SJSA1 (cell line): ENCODE measurements at places on chromosomes 2 and 18. TPM values are rescaled to one million over a fixed set of nuclear protein-coding genes. Genes with fewer than 3 reads are reported as not detected.
A peak's percentile ranks its signal among the peaks of the same experiment; 100 is the strongest.

The RGPD3 gene
- total RNA-seq = 0.03 and 0.39 TPM in 2 replicates

The DYNAP gene
- total RNA-seq = not detected in 2 replicates

The WDFY1 gene
- total RNA-seq = 126 and 145 TPM in 2 replicates

The CIAO1 gene
- 86.9 and 88.2 TPM in 2 replicates for total RNA-seq

The DCDC2C gene
- total RNA-seq = not detected in 2 replicates

The TANC1 gene
- total RNA-seq = 11.6 and 26.5 TPM in 2 replicates

The SPDYA gene
- total RNA-seq = 0.24 and 0.28 TPM in 2 replicates

The UGT1A10 gene
- total RNA-seq = not detected in 2 replicates

The MPPE1 gene
- 30.5 and 36.4 TPM in 2 replicates for total RNA-seq

The CRYGD gene
- total RNA-seq = not detected in 2 replicates

DNA sequence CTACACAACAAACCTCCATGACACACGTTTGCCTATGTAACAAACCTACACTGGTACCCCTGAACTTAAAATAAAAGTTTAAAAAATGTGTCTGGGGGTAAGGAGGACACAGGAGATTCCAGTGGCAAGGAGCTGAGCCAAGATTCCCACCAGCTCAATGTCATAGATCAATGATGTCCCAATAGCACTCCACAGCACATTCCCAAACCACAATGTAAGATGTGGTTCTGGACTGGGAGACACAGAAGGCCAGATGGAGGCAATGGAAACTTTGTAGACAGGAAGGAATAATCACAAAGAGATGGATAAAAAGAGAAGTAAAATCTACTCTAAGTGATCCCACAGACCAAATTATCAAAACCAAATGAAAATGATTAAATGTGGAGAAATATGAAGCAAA, 312.4 kb upstream of the SOX11 start:
- H3K4me3 ChIP-seq = no peak overlapping the region
- H3K27ac ChIP-seq = no peak overlapping the region
- H3K36me3 ChIP-seq = no peaks in the 10 kb centered on the region
- no peaks in the 10 kb centered on the region for H3K4me1 ChIP-seq
- DNase-seq = no peak
- H3K27me3 ChIP-seq = no peaks in the 10 kb centered on the region

- H3K27ac ChIP-seq = peak overlapping the region; percentile 72
- no peak for DNase-seq
- H3K36me3 ChIP-seq = no peaks in the 10 kb centered on the region
- no peak overlapping the region for H3K4me3 ChIP-seq
Measured at GRCh38 chr2:12119841-12120240, 373.4 kb downstream of the LPIN1 start.

DNA sequence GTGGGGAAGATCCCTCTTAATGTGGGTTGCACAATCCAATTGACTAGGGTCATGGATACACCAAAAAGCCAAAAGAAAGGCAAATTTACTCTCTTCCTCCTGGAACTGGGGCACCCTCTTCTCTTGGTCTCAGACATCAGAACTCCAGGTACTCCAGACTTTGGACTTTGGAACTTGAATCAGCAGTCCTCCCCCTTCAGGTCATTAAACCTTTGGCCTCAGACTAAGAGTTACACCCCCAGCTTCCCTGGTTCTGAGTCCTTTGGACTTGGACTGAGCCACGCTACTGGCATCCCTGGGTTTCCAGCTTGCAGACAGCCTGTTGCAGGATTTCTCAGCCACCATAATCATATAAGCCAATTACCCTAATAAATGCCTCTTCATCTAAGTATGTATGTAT, 50.8 kb upstream of the KIF5C start:
- no peaks in the 10 kb centered on the region for H3K27me3 ChIP-seq
- no peak overlapping the region for H3K27ac ChIP-seq
- no peaks in the 10 kb centered on the region for H3K4me1 ChIP-seq
- DNase-seq = no peak

GRCh38 chr2:221807706-221808105, 235.6 kb upstream of the EPHA4 start:
- no peaks in the 10 kb centered on the region for H3K36me3 ChIP-seq
- no peaks in the 10 kb centered on the region for H3K4me1 ChIP-seq
- no peak overlapping the region for H3K27ac ChIP-seq
- no peak for DNase-seq

DNA sequence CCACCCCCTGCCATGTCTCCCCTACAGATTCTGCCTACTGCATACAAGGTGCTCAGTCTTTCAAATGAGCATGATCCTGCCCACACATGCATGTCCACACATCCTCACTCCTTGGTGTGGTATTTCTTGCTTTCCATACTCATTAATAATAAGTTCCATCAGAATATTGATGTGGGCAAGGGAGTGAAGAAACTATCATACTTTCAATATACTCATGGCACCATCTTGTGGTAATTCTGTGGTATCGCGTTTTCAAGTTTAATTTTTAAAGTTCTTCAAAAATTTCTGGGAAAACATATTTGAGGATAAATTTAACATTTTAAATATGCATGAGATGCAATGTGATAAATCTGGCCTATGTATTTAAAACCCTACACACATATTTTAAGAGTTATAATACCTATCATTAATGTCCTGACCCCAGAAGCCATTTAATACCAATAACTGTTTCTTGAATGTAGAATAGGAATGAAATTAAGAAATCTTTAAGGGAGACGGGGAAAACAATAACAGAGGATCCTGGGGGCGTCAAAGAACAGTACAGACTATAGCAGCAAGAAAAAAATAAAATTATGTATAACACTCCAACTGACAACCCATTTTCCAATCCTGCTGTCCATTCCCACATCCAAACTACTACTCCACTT, 110.1 kb downstream of the ZNF385B start:
- no peak for DNase-seq
- H3K4me1 ChIP-seq = no peaks in the 10 kb centered on the region
- no peak overlapping the region for H3K4me3 ChIP-seq
- H3K27me3 ChIP-seq = no peaks in the 10 kb centered on the region

DNA sequence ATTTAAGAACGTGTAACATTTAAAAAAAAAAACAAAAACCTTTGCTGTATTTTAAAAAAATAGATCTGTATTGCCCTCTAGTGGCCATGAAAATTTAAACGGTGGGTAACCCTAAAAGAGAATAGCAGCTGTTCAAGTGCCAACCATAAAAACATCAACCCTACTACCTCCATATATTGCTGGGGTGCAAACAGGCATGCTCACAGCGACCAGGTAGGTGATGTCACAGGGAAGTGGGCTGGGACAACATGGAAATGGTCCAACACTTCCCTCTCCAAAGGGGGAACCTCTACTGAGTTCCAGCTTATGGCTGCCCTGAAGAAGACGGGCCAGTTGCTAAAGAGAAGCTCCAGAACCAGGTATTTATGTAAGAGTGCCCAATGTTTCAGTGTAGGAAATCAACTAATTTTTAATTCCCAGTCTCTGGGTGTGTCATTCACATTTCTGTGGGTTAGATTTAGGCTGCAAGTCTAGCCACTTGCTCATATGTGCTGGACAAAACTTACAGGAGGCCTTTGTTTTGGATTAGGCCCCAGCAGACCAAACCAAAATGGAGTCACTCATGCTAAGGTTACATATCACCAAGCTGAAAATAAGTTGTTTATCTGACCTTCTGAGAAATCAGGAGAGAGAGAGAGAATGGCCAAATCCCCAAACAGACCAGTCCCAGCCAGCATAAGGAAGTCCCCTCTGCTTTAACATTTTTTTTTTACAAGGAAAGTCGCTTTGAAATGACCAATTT, 54.5 kb downstream of the SKA1 start:
- H3K4me3 ChIP-seq = no peak overlapping the region
- H3K27me3 ChIP-seq = peaks cover 8% of the 10 kb centered on the region; the same call in 1 of the 2 replicates
- no peaks in the 10 kb centered on the region for H3K4me1 ChIP-seq
- no peak overlapping the region for H3K27ac ChIP-seq

DNA sequence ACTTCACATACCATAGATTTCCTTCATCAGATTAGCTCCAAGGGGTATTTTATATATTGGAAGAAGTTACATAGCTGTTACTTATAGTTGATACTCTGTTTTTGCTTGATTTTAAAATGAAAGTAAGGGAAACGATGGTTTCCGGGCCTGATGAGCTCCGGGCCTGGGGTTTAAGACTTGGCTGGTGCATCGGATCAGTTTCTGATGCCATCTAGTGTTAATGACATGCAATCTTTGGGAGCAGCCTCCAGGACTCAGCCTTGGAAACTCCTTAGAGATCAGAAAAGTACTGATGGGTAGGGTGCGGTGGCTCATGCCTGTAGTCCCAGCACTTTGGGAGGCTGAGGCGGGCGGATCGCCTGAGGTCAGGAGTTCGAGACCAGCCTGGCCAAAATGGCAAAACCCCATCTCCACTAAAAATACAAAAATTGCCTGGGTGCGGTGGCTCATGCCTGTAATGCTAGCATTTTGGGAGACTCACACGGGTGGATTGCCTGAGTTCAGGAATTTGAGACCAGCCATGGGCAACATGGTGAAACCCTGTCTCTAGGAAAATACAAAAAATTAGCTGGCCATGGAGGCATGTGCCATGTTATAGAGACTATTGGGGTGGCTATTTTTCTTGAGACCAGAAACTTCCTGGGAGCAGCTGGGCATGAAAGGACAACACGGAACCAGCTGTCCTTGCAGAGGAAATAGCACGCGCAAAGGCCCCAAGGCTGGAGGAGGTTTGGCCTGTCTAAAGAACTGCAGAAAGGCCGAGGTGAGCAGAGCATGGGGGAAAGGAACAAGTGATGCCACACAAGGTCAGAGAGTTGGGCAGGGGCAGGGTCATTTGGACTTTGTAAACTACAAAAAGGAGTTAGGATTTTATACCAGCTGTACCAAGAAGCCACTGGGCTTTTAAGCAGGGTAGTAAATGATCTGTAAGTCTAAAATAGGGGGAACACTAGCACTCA, 46.9 kb upstream of the CNOT11 start:
- H3K27ac ChIP-seq = peak overlapping the region; percentile 36
- peaks cover 34% of the 10 kb centered on the region for H3K4me1 ChIP-seq
- no peaks in the 10 kb centered on the region for H3K36me3 ChIP-seq
- DNase-seq = peak; percentile 55
- no peaks in the 10 kb centered on the region for H3K27me3 ChIP-seq

DNA sequence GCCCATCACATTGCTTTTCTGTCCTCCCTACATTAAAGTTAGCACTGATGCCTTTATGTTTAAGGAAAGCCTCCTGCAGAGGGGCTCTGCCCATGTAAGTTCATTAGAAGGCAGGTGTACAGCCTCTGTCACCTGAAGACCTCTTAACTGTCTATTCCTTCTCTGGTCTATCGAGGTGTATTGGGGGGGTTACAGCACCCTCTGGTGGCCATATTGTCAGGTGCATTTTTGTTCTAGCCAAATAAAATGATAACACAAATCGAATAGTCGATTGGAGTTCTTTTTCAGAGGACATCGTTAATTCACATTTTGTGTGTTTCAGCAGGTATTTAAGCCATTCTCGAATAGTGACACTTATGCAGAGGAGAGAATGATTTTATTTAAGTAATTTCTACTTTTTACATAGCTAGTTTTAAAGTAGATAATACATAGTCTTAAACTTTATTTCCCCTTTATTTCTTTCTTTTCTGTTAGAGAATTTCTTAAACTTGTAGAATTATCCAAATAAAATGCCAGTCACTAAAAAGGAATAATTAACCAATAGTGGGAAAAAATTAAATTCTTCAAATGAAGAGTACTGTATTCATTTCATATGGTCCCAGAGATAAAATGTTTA, 136.8 kb downstream of the NEDD4L start:
- H3K4me3 ChIP-seq = no peak overlapping the region
- peak; percentile 51 for DNase-seq
- no peak overlapping the region for H3K27ac ChIP-seq
- H3K27me3 ChIP-seq = no peaks in the 10 kb centered on the region
- H3K4me1 ChIP-seq = peaks cover 45% of the 10 kb centered on the region

DNA sequence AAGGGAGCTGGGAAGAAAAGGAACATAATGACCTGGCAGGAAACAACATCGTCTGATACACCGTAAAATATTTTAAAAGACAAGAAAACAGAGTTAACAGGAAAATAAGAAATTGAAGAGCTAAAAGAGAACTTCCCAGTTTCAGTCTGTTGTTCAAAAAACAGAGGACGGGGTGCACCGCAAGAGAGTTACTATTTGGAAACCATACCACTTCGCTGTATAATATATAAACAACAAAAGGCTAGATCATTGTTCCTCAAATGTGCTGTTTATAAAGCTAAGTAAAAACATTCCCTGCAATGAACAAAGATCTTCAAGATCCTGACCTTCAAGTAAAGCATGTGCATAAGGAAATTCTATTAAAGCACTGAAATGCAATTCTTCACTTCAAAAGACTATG, 2.1 kb downstream of the PPP3R1 start:
- no peaks in the 10 kb centered on the region for H3K27me3 ChIP-seq
- peak overlapping the region; percentile 88 for H3K4me3 ChIP-seq
- peaks cover 26% of the 10 kb centered on the region for H3K4me1 ChIP-seq
- H3K36me3 ChIP-seq = peaks cover 35% of the 10 kb centered on the region
- H3K27ac ChIP-seq = peak overlapping the region; percentile 52; the same call in 1 of the 2 replicates
- peak; percentile 56 for DNase-seq

GRCh38 chr2:120526997-120527945, 181.3 kb downstream of the INHBB start:
- H3K27me3 ChIP-seq = peaks cover 18% of the 10 kb centered on the region
- no peaks in the 10 kb centered on the region for H3K4me1 ChIP-seq
- no peaks in the 10 kb centered on the region for H3K36me3 ChIP-seq
- H3K4me3 ChIP-seq = no peak overlapping the region
- no peak overlapping the region for H3K27ac ChIP-seq

- H3K27ac ChIP-seq = peak overlapping the region; percentile 93
- no peak overlapping the region for H3K4me3 ChIP-seq
- peak; percentile 96 for DNase-seq
- no peaks in the 10 kb centered on the region for H3K27me3 ChIP-seq
- no peaks in the 10 kb centered on the region for H3K36me3 ChIP-seq
Measured at GRCh38 chr2:30664761-30665358, 142.4 kb downstream of the CAPN13 start.

GRCh38 chr2:174343623-174344455, 9.1 kb downstream of the SP9 start:
- no peak overlapping the region for H3K27ac ChIP-seq
- H3K4me1 ChIP-seq = peaks cover 7% of the 10 kb centered on the region
- no peak overlapping the region for H3K4me3 ChIP-seq
- no peak for DNase-seq

- no peak overlapping the region for H3K4me3 ChIP-seq
- no peak overlapping the region for H3K27ac ChIP-seq
- no peaks in the 10 kb centered on the region for H3K36me3 ChIP-seq
- no peak for DNase-seq
Measured at GRCh38 chr2:99971326-99971900, 171.0 kb downstream of the AFF3 start.

DNA sequence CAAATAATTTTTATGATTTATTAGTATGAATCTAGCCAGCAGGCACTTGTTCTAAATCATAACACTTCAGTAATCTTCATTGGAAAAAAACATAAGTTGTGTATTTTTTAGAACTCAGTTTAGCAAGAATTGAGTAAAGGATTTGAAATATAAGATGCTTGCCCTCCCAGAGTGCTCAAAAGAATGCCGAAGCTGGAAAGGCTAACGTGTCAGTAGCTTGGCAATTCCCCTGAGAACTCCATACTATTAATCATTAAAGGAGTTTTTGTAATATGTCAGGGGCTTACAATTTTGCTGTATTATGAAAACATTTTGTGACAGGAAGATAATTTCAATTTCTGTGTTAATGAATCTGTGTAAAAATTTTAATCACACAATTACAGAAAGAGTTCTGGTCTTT, 122.7 kb downstream of the GULP1 start:
- H3K27ac ChIP-seq = no peak overlapping the region
- H3K4me3 ChIP-seq = no peak overlapping the region
- no peaks in the 10 kb centered on the region for H3K36me3 ChIP-seq
- H3K27me3 ChIP-seq = no peaks in the 10 kb centered on the region
- DNase-seq = no peak
